ENCODE measurements at places on chromosomes 1 and 21. TPM values are rescaled to one million over a fixed set of nuclear protein-coding genes. Genes with fewer than 3 reads are reported as not detected.

DNA sequence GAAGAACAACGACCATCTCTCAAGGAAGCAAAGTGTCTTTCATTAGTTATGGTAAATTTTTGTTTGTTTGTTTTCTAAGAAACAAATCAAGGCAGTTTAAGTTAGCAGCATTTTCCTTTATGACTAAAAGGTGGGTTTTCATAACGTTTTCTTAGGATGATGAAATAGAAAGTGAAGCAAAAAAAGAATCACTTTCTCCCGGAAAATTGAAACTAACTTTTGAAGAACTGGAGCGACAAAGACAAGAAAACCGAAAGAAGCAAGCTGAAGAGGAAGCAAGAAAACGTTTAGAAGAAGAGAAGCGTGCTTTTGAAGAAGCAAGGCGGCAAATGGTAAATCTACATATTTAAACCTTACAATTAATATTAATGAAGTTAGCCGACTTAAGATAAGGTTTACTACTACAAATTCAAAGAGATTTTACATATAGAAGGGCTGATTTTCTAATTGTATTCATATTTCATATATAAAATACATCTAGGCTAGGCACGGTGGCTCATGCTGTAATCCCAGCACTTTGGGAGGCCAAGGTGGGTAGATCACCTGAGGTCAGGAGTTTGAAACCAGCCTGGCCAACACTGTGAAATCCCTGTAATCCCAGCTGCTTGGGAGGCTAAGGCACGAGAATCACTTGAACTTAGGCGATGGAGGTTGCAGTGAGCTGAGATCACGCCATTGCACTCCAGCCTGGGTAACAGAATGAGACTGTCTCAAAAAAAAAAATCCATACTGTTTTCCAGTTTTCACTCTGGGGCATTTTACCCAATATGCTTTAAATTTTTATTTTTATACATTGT, 38.3 kb downstream of the NEXN start:
- no peak for DNase-seq

- no peak for DNase-seq
Measured at GRCh38 chr1:27574001-27574781, 29.8 kb downstream of the AHDC1 start.

DNA sequence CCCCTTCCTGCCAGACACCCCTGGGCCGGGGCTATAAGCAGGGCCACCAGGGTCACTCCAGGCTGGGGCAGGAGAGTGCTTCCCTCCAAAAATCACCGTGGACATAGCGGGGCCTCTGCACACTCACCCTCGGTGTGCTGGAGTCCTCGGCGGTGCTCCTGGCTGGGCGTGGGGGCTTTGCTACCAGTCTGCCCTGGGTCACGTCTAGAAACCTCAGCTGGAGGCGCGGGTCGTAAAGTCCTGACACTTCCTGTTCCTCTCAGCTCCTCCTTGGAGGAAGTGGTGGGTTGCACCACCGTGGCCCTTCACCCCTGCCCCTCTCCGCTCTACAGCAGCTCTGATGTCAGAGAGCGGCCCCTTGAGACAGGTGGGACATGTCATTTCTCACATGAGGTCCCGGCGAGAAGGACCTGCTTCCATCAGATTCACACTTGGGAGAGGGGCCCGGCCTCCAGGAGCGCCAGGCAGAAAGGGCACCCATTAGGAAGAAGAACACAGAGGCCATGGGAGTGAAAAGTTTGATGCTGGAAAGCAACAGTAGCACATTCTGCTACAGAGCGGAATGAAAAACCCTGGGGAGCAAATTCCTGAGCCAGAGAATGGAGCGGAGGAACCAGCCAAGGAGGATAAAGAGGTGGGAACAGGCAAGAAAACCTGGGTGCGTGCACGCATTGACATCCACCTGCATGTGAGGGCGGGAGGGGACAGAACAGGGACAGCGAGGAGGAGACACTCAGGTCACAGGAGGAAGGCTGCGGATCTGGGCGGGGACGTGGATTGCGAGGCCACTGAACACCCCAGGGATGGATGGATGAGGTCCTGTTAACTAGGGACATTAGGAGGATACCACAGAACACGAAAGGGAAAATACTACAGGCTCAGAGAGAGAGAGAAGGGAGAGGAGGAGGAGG, at the start of gene ITGB2:
Gene ITGB2 (minus strand): TSS at position 206 of the 911 bp plus-strand sequence. CDS start 10,117 bp downstream, outside the sequence.
- no peak for DNase-seq

DNA sequence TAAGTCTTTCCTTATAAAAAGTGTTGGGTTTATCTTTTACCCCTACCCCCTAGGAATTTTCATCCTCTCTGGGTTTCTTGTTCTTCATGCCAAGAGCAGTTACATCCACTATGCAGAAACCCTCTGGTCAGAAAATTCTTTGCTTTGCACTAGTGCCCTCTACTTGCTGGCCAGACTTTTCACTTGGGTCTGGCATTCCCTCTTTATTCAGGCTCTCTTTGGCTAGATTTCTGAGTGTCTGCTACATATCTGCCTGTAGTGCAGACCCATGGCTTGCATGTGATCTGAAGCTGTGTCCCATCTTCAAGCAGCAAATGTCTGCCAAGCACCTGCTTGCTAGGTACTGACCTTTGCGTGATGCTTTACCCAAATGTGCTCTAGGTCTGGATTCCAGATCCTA, 237.0 kb downstream of the GPATCH2 start:
- no peak for DNase-seq

The CLIC6 gene
- total RNA-seq = 7.3 TPM

DNA sequence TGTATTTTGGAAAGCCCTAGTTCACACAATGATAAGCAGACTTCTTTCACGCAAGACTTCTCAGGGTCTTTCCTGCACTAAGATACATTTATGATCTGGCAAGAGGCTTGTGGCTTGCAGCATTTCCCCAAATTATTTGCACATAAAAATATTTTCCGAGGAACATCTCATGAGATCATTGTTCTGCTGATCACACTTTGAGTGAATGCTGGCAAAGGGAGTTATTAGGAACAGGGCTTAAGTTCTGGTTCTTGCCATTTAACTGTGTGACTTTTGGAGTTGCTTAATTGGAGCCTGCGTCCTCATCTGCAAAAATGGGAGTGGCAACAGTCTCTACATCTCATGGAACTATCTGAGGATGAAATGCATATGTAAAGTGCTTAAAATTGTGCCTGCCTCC, 50.2 kb downstream of the GADD45A start:
- DNase-seq = no peak

DNA sequence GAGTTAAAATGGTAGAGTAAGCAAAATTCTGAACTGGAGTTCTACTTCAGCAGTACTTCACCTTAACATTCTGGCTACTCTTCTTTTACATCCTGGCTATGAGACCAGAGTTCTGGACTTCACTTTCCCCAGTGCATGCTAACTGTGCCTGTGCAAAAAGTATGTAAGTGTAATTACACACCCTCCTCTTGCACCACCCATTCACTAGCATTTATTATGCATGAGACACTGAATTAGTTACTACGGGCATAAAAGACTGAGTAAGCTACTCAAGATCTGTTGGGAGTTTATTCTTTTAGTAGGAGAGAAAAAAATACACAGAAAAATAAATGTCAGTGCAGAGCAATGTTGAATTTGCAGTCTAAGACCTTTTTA, 87.2 kb downstream of the GIPC2 start:
- no peak for DNase-seq

DNA sequence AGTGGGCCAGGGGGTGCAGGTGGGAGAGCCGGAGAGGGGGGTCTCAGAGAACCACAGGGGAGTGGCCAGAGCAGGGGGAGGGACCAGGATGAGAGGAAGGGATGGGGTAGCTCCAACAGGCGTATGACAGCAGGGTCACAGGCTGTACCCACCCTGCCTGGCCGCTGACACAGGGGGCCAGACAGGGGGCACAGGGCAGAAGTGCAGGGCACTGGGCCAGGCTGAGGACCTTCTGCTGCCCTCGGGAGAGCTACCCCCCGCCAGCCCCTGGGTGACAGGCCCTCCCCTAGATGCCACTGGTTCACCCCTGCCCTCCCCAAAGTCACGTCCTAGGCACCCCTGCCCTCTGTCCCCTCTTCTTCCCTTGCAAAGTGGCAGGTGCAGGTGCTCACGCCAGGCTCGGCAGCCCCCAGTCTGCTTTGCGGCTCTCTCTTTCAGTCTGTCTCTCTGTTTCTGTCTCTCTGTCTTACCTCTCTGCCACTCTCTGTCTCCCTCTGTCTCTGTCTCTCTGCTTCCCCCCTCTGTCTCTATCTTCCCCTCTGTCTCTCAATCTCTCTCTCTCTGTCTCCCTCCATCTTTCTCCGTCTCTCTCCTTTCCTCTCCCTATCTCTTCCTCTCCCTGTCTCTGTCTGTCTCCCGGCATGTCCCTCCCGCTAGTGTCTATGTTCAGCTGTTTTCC, 48.5 kb downstream of the WNT9A start:
- no peak for DNase-seq

DNA sequence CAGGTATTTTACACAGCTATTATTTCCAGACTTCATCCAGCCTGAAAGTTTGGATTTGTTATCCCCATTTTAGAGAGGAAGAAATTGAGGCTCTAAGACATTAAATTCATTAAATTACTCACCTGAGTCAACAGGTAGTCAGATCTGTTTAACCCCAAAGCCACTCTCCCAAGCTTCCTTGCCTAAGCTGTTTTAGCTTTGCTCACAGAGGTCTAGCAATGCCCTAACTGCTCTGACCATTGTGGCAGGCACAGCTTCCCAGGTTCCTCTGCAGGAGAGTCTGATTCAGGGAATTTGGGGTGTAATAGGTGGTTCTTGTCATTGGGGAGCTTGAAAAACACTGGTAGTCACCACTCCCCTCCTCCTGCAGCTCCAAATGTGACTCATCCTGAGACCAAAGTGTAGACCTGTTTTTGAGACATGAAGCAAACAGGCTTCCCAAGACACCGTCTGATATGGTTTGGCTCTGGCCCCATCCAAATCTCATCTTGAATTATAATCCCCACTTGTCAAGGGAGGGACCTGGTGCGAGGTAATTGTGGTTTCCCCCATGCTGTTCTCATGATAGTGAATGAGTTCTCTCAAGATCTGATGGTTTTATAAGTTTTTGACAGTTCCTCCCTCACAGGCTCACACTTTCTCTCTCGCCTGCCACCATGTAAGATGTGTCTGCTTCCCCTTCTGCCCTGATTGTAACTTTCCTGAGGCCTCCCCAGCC, 142.8 kb upstream of the DNAH14 start:
- no peak for DNase-seq

GRCh38 chr21:37266515-37267221, 466 bp downstream of the VPS26C start:
- DNase-seq = no peak

Data from thoracic aorta (tissue), 2 donors.